ENCODE measurements at places on chromosomes 11 and 22.

DNA sequence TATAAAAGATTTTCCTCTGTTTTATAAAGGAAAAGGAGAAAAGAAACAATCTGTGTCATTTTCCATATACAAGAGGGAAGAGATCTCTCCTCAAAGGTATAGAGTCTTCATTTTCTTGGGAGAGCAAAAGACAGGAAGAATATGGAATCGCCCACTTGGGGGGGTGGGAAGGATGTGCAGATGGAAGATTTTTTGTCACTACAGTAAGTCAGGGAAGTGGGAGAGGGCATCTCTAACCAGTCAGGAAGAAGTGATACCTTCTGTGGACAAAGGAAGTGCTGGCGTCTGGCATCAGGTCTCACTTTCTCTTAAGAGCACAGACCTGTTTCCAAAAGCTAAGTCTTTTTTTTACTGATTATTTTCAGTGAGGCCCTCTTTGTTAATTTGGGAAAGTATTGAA, 1.4 kb downstream of the PRR14L start:
- no peak for DNase-seq

GRCh38 chr11:122556605-122557004, 98.9 kb upstream of the UBASH3B start:
- DNase-seq: no peak

DNA sequence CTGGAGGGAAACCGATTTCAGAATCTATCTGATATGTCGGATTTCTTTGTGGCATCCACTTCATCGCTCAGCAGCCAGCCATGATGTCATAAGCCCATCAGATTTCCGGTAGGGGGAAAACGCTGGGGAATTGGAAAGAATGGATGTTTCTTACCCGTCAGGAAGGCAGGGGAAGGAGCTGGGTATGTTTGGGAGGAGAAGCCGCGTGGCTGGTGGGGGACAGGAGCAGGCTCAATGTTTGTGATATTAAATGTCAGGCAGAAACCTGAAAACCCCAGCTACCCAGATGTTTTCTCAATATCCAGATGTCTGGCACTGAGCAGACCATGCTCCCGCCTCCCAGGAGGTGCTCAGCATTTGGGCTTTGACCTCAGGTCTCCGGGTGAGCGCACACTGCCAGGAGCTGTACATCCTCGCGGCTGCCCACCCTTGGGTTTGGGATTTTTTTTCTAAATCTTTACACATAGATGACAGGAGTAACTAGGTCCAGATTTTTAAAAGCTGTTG, 67.5 kb downstream of the NFAM1 start:
- no peak for DNase-seq

DNA sequence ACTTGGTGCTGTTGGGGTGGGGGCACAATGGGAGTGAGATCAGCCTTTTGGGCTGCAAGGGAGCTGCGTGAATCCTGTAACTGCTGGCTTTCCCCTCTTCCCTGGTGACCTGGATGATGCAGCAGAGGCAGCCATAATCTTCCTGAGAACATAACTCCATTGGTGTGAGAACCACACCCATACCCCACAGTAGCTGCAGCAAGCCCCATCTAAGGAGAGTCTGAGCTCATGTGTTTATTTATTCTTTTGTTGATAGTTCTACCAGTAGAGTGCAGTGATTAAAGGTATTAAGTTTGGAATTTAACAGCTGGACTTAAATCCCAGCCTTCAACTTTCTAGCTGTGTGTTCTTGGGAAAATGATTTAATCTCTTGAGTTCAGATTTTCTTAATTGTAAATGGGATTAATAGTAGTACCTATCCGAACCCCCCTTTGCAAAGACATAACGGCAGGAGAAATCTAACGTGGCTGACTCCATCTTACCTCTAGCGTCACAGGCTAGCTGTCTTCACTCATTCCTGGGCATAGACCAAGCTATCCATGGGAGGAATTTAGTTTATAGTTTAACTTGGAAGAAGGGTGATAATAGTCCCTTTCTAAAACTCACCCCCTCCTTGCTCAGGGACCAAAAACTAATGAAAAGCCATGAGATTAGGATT, 385.0 kb upstream of the DDI1 start:
- DNase-seq: no peak

GRCh38 chr11:66762088-66762487, 33.1 kb upstream of the SPTBN2 start:
- no peak for DNase-seq
